ENCODE measurements at places on chromosomes 12 and 14.

DNA sequence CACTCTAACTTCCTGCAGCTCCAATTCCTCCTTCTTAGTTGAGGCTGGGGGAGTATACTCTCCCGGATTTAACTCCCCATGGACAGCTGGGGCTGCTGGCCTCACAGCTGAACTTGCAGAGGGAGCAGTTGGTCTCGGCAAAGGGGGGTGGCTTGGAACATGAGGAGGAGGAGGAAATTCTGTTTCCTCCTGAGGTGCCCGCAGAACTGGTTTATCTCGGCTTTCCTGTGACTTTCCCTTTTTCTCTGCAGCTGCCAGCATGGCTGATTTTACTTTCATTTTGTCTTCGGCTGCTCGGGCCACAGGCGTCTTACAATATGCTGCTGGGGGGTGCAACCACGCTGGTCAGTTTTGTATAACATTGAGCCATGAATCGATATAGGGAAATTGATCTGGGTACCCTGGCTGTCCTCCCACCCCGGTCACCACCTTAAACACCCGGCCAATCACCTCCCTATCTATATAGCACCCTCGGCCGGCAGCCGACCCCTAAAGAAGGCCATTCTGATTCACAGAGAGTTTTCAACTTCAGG lies 1317.6 kb downstream of the TMEM121 start:
- H3K4me3 ChIP-seq = no peak overlapping the region
- peaks cover 4% of the 10 kb centered on the region for H3K36me3 ChIP-seq
- no peaks in the 10 kb centered on the region for H3K4me1 ChIP-seq

DNA sequence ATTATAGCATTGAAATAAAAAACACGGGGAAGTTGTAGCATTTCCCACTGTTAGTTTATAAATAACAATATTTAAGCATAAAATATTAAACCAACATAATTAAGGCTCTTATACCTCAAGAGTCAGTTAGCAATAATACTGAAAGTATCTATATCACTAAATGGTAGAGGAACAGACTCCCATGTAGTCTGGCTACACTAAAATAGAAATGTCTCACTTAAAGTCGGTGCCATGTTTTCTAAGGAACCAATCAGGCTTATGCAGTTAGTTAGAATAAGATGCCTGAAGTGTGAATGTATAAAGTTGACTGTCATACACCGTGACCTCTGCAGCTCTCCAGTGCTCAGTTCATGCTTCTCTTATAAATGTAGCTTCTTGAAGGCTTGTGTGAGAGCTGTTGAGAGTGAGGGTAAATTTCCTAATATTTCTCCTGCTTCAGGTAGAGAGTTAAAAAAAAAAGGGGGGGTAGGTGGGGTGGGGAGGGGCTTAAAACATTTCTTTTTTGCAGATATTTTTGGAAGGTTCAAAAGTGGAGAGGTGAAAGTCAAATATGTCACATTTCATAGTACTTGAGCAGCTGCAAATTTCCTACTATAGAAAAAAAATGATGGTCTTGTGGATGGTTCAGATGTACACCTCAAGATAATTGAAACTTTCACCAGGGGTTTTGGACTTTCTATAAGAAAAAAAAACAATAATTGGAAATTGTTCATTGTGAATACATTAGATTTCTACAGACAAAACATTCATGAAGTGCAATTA lies 64.5 kb downstream of the PTCSC3 start:
- no peaks in the 10 kb centered on the region for H3K36me3 ChIP-seq
- H3K27me3 ChIP-seq = peaks cover 51% of the 10 kb centered on the region
- peaks cover 6% of the 10 kb centered on the region for H3K4me1 ChIP-seq
- H3K27ac ChIP-seq = no peak overlapping the region
- H3K4me3 ChIP-seq = no peak overlapping the region

GRCh38 chr12:89243771-89244170 lies 108.5 kb downstream of the DUSP6 start:
- DNase-seq = no peak
- H3K27me3 ChIP-seq = no peaks in the 10 kb centered on the region
- no peak overlapping the region for H3K27ac ChIP-seq

DNA sequence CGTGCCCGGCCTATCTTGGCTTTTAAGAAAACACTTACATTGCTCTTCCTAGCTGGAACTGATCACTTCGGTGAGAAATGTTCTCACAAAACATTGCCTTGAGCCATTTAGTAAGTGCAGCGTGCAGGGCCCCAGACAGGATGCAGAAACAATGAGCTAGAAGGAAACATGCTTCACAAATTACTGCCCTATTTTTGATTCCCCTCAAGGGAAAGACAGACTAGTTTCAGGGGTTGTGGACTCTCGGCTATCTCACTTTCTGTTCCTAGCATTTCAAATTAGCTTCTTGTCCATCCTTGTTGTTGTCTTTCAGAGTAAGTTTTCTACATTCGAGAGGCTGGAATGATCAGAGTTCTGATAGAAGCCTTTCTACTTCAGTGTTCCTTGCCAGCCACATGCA lies 21.6 kb downstream of the TGFB3 start:
- DNase-seq = no peak
- no peaks in the 10 kb centered on the region for H3K27me3 ChIP-seq
- H3K4me1 ChIP-seq = no peaks in the 10 kb centered on the region
- peaks cover 5% of the 10 kb centered on the region for H3K36me3 ChIP-seq
- no peak overlapping the region for H3K27ac ChIP-seq
- H3K4me3 ChIP-seq = no peak overlapping the region

DNA sequence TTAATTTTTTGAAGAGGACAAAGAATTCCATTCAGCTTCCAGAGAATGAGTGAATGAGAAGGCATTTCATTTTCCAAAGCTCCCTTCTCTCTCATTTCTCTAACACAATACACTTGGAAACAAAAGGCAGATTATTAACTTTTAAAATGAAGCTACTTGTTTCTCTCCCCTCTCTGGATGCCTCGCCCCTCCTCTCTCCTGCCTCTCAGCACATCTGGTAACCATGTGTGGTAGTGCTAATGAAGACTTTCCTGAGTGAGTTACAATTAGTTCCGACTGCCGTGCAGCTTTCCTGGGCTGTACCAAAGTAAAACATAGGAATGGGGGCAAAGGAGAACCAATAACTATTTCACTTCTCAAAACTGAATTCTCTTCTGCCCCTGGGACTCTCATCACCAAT lies 84.7 kb upstream of the SOX5 start:
- no peak for DNase-seq
- H3K27ac ChIP-seq = no peak overlapping the region
- no peaks in the 10 kb centered on the region for H3K27me3 ChIP-seq
- no peak overlapping the region for H3K4me3 ChIP-seq

- H3K4me1 ChIP-seq = peaks cover 8% of the 10 kb centered on the region
- H3K27me3 ChIP-seq = no peaks in the 10 kb centered on the region
- peaks cover 14% of the 10 kb centered on the region for H3K36me3 ChIP-seq
These were observed 73.2 kb downstream of the KIF21A start for GRCh38 chr12:39369756-39370155.

GRCh38 chr12:113440947-113441782 lies 19.0 kb downstream of the SDSL start:
- peaks cover 29% of the 10 kb centered on the region for H3K27me3 ChIP-seq
- H3K36me3 ChIP-seq = no peaks in the 10 kb centered on the region
- H3K4me3 ChIP-seq = no peak overlapping the region
- peaks cover 26% of the 10 kb centered on the region for H3K4me1 ChIP-seq

GRCh38 chr14:71852181-71852580 lies 80.0 kb upstream of the RGS6 start:
- H3K4me3 ChIP-seq = no peak overlapping the region
- peaks cover 4% of the 10 kb centered on the region for H3K36me3 ChIP-seq
- H3K4me1 ChIP-seq = peaks cover 1% of the 10 kb centered on the region
- H3K27me3 ChIP-seq = no peaks in the 10 kb centered on the region
- no peak for DNase-seq
- H3K27ac ChIP-seq = no peak overlapping the region

- no peak for DNase-seq
- no peak overlapping the region for H3K27ac ChIP-seq
- peaks cover 22% of the 10 kb centered on the region for H3K4me1 ChIP-seq
- H3K4me3 ChIP-seq = no peak overlapping the region
These were observed 106.2 kb downstream of the SMOC1 start for GRCh38 chr14:69985463-69985862.
